ENCODE measurements at places on chromosomes 7 and 10.

DNA sequence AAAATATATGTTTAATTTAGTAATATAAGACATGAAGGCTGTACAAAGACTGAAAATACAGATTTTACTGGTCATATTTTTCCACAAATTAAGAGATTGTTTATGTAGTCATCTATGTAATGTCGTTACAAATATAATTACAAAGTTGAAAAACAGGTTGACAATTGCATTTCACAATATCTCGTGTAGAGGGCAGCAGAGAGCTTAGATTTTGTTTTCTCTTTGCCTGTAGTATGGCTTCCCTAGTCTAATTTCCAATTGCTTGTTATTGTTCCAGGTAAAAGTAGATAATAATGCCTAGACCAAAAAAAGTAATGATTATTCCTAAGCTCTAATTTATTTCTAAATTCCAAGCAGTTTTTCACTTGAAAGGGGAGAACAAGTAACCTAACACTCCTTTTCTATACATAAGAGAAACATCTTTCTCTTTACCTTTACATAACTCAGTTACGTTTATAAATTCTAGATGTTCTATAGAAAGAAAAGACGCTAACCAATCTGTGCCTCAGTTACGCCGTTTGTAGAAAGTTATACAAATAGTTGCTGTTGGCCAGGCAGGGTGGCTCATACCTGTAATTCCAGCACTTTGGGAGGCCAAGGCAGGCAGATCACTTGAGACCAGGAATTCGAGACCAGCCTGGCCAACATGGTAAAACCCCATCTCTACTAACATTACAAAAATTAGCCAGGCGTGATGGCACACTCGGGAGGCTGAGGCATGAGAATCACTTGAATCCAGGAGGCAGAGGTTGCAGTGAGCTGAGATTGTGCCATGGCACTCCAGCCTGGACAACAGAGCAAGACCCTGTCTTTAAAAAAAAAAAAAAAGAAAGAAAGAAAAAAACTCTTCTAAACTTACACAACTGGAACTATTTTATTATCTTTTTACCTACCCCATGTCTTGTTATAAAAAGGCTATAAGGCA is 30.0 kb downstream of the NET1 start:
- DNase-seq: peak; percentile 91

DNA sequence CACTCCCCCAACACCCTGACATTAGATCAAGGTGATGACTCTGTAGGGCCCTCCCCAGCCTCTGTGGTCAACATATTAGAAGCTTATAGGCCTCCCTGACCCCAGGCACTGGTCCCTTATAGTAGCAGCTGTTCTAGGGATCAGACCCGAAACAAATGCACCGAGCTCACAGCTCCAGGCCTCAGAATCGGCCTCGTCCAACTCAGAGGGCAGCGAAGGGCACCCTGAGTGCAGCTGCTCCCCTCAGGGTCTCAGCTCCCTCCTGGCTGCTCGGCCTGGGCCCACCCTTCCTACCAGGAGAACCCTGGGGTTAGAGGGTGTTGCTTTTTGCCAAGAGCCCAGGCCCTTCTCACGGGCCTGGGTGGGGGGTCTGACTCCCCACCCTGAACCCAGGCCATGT is 5.0 kb downstream of the ECHS1 start:
- no peak for DNase-seq

DNA sequence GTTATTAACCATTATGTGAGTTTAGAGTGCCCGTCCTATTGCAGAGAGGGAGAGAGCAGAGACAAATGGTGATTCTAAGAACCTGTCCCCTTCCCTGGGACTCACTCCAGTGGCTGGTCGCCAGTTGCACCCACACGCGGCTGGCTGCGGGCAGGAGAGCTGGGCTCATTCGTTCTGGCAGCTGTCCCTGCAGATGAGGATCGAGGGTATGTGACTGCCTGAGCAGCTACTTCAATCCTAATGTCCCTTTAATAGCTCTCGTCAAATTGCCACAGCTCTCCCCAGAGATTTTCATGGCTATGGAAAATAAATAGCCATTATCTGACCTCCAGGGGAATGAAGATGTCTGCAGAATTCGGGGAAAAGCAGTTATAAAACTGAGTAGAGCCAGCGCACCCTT is 41.6 kb downstream of the RBM28 start:
- no peak for DNase-seq

GRCh38 chr7:45082031-45082830 is 6.5 kb downstream of the NACAD start:
- DNase-seq: no peak

DNA sequence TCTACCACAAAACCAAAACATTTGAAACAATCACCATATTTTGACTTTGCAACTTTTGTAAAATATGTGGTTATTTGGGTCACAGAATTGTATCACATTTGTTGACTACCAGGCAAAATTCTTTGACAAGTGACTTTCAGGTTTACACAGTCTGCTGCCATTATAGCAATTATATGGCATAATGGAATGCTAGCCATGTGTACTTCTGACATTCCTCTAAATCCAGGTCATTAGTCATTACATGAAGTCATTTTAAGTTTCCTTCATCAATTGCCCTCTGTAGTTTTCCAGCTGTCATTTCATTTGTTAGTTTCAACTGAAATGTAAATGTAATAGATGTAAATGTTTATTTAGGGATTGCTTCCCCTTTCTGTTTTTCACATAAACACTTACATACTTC is 137.5 kb downstream of the IMMP2L start:
- no peak for DNase-seq

DNA sequence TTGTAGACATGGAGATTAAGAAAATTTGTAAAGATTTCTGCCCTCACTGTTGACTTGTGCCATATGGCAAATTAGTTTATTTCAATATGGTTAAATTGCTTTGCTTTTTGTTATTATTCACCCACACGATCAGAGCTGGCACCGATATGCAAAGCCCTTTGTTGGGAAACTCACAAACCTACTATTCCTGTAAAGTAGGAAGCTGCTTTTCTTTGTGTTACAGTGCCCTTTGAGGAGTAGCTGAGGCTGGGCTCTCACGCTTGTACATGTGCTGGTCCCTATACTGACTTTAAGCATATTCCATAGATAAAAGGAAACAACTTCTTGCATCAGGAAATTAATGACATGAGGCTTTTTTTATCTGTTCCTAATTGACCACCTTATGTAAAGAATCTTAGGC is 17.6 kb upstream of the AOAH start:
- DNase-seq: no peak

DNA sequence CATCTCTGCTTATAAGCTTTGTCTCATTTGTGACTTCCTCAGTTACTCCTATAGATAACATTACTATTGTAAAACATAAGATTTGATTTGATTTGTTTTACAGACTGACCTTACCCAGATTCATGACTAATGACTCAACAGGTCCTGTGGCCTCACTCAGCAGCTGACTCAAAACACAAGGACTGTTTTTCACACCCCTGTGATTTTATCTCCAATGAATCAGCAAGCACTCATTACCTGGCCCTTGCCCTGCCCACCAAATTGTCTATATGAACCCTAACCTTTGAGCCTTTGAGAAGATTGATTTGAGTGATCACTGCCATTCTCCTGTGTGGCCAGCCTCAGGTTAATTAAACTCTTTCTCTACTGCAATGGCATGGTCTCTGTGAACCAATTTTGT is 1064.6 kb upstream of the LRRTM3 start:
- no peak for DNase-seq

DNA sequence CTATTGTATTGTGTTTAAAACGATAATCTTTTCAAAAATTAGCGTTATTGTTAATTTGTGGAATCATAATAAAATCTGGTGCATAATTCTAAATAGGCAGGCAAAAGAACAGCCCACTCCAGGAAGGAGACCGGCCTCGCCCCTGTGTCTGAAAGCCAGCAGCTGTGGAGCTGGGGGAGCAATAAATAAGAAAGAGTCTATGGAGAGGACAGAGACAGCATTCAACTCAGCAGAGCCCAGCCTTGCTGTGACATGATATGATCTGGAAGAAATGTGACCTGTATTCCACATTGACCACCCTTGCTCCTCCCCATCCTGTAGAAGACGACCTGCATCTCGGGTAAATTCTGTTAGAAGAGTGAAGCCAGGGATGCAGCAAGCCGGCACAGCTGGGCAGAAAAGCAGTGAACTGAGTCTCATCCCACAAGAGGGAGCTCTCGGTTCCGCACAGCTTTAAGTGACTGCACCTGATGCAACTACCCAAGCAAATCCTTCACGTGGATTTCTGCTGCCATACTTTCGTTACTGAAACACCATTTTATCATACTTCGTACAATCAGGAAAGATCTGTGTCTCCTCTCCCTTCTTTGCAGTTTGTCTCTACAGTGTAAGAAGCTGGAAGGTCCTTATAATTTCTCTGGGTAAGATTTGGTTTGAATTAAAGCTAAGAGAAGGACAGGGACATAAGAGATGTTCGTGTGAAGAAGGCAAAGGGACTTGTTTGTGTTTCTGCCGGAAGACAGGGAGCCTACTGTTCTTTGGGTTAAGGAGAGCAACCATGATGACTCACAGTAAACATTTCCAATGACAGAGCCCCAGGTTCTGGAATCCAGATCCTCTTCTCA is 427.1 kb downstream of the GPAM start:
- DNase-seq: peak; percentile 87

DNA sequence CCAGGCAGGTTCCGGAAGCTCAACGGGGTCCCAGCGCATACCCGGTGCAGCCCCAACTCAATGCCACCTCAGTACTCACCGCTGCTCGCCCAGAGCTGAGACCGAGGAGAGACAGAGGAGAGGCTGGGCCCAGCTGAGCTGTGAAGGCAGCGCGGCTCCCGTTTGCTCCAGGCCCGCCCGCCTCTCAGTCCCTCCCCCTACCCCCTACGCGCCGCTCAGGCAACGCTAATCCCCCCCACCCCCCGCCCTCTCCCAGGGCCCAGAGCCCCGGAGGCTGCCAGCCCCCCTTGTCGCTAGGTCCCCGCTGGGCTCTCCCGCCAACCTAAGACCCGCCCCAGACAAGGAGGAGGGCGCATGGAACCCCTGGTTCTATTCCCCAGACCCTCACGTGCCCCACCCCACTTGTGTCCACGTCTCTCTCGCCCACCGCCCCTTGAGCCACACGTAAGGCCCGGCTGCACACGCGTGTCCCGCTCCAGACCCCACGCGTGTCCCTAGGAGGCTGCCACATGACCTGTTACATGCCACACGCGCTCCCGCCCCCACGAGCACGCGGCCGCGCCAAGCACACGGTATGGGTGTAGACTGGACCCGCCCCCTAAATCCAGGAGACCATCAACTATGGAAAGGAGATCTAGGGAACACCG is at the start of gene PSD:
TSS of gene PSD (minus strand) at position 164 of the 647 bp plus-strand sequence. CDS start 1,747 bp downstream, outside the sequence.
- no peak for DNase-seq

DNA sequence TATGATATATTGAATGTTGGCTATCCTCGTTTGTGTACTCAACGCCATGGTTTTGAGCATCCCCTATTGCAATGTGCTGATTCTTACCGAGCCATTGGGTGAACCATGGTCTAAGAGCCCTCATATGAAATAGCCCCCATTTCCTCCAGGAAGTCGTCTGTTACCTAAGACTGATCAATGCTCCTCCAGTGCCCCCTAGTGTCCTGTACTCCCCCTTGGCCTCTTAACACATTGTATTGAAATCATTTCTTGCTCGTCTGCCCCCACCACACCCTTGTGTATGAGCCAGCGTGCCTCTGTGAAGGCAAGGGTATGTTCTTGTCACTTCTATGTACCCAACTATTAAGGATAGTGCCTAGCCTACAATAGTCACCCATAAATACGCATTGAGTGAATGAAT is 11.2 kb upstream of the SLC35B4 start:
- DNase-seq: peak; percentile 40

- DNase-seq: peak; percentile 70
Observed at GRCh38 chr7:121449735-121450240, 53.7 kb upstream of the FAM3C start.

- DNase-seq: no peak
Observed at GRCh38 chr10:46314071-46314470, 27.3 kb downstream of the ANTXRL start.

DNA sequence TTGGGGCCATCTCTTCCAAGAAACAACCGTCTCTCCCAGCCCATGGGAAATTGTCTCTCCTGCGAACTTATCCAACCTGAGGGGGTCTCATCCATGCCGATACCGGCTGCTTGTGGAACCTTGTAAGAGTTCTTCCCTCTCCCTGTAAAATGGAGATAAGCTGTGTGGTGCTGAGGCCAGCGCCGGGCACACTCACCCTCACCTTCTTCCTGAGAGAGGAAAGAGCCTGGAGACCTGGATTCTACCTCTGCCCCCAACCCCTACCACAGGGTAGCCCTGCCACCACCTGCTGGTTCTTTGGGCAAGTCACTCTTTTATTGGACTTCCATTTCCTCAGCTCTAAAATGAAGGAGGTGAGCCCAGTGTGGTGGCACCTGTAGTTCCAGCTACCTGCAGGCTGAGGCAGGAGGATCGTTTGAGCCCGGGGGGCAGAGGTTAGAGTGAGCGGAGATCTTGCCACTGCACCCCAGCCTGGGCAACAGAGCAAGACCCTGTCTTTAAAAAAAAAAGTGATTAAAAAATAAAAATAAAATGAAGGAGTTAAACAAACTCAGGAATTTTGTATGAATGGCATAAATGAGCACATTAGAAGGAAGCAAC is 38.4 kb upstream of the PSAP start:
- DNase-seq: peak; percentile 77

DNA sequence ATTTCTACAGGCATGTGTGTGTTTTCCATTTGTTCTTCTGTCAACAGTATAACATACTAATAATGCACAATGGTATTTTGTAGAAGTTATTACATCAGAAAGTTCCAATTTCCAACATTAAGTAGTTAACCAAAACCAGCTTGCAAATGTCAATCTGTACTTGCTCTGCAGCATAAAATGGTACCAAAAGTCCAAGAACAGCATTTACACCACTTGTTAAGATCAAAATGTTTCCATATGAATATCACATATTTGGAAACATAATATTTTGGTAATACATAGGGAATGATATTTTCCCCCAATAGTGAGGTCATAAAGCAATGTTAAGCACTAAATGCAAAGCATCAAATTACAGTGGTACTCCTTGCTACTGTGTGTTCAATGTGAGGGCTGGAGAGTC is 162.1 kb downstream of the ZNF438 start:
- DNase-seq: no peak

DNA sequence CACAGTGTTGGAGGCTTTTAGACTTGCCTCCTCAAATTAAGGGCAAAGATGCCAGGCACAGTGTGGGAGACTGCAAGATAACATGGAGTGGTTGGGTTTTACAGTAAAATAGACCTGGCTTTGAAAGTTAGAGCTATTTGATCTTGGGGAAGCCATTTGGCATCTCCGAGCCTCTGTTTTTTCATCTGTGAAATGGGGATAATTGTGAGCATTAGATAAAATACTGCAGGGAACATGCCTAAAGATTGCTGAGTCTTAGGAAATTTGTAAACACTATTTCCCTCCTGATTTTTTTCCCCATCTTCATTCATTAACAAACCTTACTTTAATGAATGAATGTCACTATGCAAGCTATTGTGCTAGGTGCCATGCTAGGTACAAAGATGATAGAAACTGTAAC is 241.3 kb upstream of the SLC26A5 start:
- no peak for DNase-seq

DNA sequence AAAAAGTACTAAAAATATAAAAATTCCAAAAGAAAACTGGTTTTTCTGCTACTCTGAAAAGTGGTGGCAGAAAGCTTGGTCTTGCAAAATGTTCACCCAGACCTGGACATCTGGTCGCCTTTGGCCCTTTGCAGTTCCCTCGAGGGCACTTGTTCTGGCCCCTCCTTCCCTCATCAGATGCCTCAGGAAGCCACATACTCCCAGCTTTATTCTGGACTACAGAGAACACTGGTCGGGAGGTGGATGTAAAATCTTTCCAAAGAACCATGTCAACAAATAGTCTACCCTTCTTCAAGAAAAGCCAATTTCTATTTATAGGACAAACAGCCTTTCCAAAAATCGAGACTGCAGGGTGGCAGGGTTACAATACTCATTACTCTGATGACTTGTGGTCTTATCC is 726.1 kb downstream of the TNS3 start:
- no peak for DNase-seq
